ENCODE measurements at places on chromosomes 7 and 10. TPM values are rescaled to one million over a fixed set of nuclear protein-coding genes. Genes with fewer than 3 reads are reported as not detected.

ACSM6 gene
- total RNA-seq = 0.12 TPM

AASS gene
- 18.9 TPM for total RNA-seq

MCMBP gene
- 107 TPM for total RNA-seq

LDB3 gene
- 0.31 TPM for total RNA-seq

RAB19 gene
- not detected for total RNA-seq

EBLN1 gene
- total RNA-seq = not detected

CLCN1 gene
- not detected for total RNA-seq

SAMD8 gene
- total RNA-seq = 13.0 TPM
